HFF-Myc (cell line): ENCODE measurements at places on chromosomes 4 and X.

GRCh38 chr4:166165829-166166420 lies 292.9 kb downstream of the TLL1 start:
- DNase-seq: peak; percentile 66

GRCh38 chrX:20144491-20144890 lies 2.9 kb upstream of the EIF1AX start:
- DNase-seq: peak; percentile 76

- DNase-seq: no peak
These were observed 372.3 kb downstream of the TMA16 start for GRCh38 chr4:163866728-163867315.

GRCh38 chr4:82713856-82714255 lies 84.7 kb downstream of the SCD5 start:
- no peak for DNase-seq

DNA sequence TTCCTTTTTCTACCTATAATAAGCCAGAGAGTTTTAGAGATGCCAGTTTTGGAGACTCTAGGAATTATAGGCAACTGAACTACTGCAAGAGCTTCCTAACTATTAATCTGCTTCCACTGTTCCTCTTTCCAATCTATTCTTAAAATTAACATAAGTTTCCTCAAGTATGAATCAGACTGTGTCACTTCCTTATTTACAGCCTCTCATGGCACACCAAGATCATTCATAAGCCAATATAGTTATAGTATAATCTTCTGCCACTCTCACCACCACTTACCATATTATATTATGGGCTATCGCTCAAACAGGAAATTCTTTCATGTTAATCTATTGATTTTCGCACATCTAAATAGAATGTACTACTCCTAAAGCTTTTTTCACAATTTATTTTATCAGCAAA lies 383.5 kb downstream of the STPG2 start:
- DNase-seq: no peak
